ENCODE measurements at places on chromosomes 6 and 20. TPM values are rescaled to one million over a fixed set of nuclear protein-coding genes. Genes with fewer than 3 reads are reported as not detected.

The TRIM31 gene
- 6.4 TPM for polyA plus RNA-seq

DNA sequence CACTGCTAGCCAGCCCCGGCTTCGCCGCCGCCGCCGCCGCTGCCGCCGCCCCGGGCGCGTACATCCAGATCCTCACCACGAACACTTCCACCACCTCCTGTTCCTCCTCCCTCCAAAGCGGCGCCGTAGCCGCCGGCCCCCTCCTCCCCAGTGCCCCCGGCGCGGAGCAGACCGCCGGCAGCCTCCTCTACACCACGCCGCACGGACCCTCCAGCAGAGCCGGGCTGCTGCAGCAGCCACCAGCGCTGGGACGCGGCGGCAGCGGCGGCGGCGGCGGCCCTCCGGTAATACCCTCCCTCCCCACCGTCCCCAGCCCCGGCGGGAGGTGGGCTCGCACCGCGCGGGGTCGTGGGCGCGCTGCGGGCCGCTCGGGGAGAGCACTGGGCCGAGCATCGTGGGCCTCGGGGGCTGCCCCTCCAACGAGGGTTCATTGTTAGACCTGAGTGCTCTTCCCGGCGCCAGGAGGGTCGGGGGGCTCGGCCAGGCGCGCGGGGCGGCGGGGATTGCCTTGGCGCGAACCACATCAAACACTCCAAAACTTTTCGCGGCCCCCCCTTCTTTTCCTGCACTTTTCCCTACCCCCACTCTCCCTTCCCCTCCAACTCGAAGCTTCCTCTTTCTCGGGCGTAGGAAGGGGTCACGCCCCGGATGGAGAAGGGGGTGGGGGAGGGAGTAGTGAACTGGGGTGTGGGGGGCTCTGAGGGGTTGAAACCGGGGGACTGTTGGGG is 827 bp downstream of the E2F3 start:
- DNase-seq = peak; percentile 67
- no peaks in the 10 kb centered on the region for H3K36me3 ChIP-seq
- no peaks in the 10 kb centered on the region for H3K27me3 ChIP-seq
- H3K4me1 ChIP-seq = no peaks in the 10 kb centered on the region

- no peaks in the 10 kb centered on the region for H3K27me3 ChIP-seq
- H3K36me3 ChIP-seq = no peaks in the 10 kb centered on the region
- H3K4me1 ChIP-seq = peaks cover 12% of the 10 kb centered on the region
- peak overlapping the region; percentile 98 for H3K27ac ChIP-seq
- peak overlapping the region; percentile 79 for H3K4me3 ChIP-seq
Observed at GRCh38 chr6:26520237-26520849, 17.8 kb upstream of the HMGN4 start.

GRCh38 chr20:43318755-43319297 is 129.1 kb upstream of the PTPRT start:
- no peaks in the 10 kb centered on the region for H3K4me1 ChIP-seq
- no peaks in the 10 kb centered on the region for H3K27me3 ChIP-seq
- H3K4me3 ChIP-seq = no peak overlapping the region
- DNase-seq = no peak
- no peaks in the 10 kb centered on the region for H3K36me3 ChIP-seq

- H3K4me1 ChIP-seq = peaks cover 2% of the 10 kb centered on the region
- no peak overlapping the region for H3K27ac ChIP-seq
- DNase-seq = peak; percentile 62
Observed at GRCh38 chr6:156280065-156280464, 497.1 kb upstream of the ARID1B start.

Measured in testis (tissue), 5 donors.